ENCODE measurements at places on chromosomes 11 and 22. TPM values are rescaled to one million over a fixed set of nuclear protein-coding genes. Genes with fewer than 3 reads are reported as not detected.

DNA sequence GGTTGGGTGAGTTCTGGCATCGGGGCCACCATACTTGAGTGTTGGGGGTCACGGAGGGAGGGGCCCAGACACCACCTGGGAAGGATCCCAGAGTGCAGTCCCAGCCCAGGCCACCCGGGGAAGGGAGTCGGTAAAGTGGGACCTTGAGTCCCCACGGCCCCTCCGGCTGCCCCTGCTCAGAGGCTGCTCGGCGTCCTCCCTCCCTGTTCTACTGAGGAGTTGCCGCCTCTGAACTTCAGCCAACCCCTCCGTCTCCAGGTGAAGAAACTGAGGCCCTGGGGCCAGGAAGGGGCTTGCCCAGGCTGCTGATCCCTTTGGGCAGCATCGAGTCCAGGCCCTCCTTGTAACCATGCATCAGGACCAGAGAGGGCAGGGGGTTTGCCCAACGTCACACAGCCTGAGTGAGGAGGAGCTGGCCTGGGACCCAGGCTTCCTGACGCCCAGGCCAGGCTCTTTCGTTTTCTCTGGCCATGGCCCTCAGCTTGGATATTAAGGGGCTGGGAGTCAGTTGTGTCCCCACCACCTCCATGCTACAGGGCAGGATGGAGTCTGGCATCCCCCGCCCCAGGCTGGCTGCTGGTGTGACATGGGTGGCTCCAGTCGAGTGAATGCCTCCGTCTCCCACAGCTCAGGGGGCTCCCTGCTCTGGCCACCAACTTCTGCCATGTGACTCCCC is 1.3 kb downstream of the PARVG start:
- DNase-seq: no peak

GRCh38 chr11:92812841-92813240 is 156.6 kb upstream of the MTNR1B start:
- no peak for DNase-seq

GRCh38 chr11:61133956-61134662 is 27.1 kb downstream of the VPS37C start:
- DNase-seq: no peak

TMX2 gene
- 68.9 TPM for polyA plus RNA-seq

LMO2 gene
- 17.0 TPM for polyA plus RNA-seq

LRRC74B gene
- not detected for polyA plus RNA-seq

PKDREJ gene
- polyA plus RNA-seq: 0.14 TPM

Measured in urinary bladder (tissue), 4 donors.